T-helper 2 cell treated with Interferon-gamma antibody and Interleukin-4, amounts not matched to agents 100 ng/mL and 5 ng/mL, for 36 hours (primary cell): ENCODE measurements at places on chromosomes 4 and X. TPM values are rescaled to one million over a fixed set of nuclear protein-coding genes. Genes with fewer than 3 reads are reported as not detected.

Gene SMIM10L2A
- total RNA-seq: 0.48 and 0.55 TPM in 2 replicates

Gene NMU
- not detected in 2 replicates for total RNA-seq

Gene FAM47A
- not detected in 2 replicates for total RNA-seq

Gene IGFBP7
- total RNA-seq: 0.18 and 0.23 TPM in 2 replicates

Gene KLHL4
- not detected in 2 replicates for total RNA-seq

Gene TSPAN7
- total RNA-seq: 0.11 TPM in 1 of 2 replicates, not detected in the other

Gene IQCM
- not detected in 2 replicates for total RNA-seq

Gene TMEM31
- not detected in 2 replicates for total RNA-seq

Gene IL15
- total RNA-seq: 1.2 and 1.8 TPM in 2 replicates

Gene KLF8
- total RNA-seq: 19.6 and 21.3 TPM in 2 replicates

Gene EVC
- 0.61 and 1.2 TPM in 2 replicates for total RNA-seq
